ENCODE measurements at places on chromosomes 6 and 20.

DNA sequence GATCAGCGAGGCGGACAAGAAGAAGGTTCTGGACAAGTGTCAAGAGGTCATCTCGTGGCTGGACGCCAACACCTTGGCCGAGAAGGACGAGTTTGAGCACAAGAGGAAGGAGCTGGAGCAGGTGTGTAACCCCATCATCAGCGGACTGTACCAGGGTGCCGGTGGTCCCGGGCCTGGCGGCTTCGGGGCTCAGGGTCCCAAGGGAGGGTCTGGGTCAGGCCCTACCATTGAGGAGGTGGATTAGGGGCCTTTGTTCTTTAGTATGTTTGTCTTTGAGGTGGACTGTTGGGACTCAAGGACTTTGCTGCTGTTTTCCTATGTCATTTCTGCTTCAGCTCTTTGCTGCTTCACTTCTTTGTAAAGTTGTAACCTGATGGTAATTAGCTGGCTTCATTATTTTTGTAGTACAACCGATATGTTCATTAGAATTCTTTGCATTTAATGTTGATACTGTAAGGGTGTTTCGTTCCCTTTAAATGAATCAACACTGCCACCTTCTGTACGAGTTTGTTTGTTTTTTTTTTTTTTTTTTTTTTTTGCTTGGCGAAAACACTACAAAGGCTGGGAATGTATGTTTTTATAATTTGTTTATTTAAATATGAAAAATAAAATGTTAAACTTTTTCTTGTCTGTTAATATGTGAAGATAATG, 2.2 kb downstream of the HSPA1B start:
- DNase-seq, result no peak

DNA sequence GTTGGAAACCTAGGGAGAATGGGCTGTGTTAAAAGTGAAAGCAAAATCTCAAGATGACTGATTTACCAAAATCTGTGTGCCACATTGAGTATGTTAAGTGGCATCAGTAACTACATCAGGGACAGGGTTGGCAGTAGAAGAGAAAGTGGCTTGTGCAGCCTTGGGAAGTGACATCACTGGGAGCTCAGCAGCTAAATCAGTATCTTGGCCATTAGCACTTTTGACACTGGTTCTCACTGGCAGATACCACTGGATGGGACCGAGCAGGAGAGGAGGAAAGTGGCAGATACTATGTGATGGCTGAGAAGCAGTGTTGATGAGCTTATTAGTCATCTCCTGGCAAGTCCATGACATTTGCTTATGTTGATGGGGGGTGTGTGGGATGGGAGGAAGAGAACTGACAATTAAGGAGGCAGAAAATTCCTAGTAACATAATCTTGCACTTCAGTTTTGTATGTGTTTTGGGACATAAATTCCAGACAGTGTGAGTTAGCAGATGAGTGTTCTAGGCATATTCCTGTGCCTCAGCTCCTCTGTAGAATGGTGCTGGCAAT, 322.2 kb downstream of the SOX4 start:
- DNase-seq, result no peak

GRCh38 chr6:2503816-2504494, 246.8 kb downstream of the MYLK4 start:
- DNase-seq, result no peak

- DNase-seq, result no peak
These were observed 21.3 kb downstream of the PCMTD2 start for GRCh38 chr20:64276817-64277216.

DNA sequence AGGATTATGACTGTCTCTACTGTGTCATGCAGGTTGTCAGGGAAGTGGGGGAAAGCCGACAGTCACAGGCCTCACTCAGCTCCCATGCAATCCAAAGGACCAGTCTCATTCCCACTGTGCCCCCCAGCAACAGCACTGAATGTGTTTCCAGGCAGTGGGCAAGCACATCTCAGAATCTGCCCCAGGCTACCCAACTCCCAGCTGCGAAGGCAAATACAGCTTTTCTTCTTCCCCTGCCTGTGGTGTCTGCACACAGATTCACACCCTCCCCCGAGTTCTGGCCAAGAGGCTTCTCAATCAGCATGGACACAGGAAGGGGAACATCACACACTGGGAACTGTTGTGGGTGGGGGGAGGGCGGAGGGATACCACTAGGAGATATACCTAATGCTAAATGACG, 75.3 kb downstream of the SNAP91 start:
- no peak for DNase-seq
